COR-L47 (cell line): ENCODE measurements at places on chromosomes 5 and 9.

DNA sequence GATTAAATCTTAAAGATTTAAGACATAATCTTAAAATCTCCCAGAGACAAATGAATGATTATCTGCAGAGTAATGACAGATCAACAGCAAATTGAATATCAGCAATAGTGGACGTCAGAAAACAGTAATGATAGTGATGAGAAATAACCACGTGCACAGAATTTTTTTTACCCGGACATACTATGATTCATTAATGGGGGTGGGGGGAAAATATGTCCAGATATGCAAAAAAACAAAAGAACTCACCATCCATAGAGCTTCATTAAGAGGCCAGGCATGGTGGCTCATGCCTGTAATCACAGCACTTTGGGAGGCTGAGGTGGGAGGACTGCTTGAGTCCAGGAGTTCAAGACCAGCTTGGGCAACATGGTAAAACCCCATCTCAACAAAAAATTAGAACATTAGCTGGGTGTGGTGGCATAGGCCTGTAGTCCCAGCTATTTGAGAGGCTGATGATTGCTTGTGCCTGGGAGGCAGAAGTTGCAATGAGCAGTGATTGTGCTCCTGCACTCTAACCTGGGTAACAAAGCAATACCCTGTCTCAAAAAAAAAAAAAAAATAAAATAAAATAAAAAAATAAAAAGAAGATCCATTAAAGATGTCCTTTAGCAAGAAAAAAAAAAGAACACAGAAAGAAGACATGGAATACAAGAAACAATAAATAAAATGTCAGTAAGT, 30.9 kb upstream of the SHOC1 start:
- no peak for DNase-seq

- no peak for DNase-seq
These were observed 157.4 kb downstream of the EDIL3 start for GRCh38 chr5:84227236-84227635.

- DNase-seq, result no peak
These were observed 12.7 kb downstream of the ABLIM3 start for GRCh38 chr5:149153751-149154610.

- DNase-seq, result no peak
These were observed 181.8 kb downstream of the DTWD2 start for GRCh38 chr5:118806571-118806970.

GRCh38 chr5:111233052-111233374, 8.8 kb downstream of the CAMK4 start:
- no peak for DNase-seq

- DNase-seq, result no peak
These were observed 14.4 kb downstream of the ANKRD33B start for GRCh38 chr5:10578293-10578665.

- no peak for DNase-seq
These were observed 6.2 kb downstream of the FER start for GRCh38 chr5:108753877-108754276.

DNA sequence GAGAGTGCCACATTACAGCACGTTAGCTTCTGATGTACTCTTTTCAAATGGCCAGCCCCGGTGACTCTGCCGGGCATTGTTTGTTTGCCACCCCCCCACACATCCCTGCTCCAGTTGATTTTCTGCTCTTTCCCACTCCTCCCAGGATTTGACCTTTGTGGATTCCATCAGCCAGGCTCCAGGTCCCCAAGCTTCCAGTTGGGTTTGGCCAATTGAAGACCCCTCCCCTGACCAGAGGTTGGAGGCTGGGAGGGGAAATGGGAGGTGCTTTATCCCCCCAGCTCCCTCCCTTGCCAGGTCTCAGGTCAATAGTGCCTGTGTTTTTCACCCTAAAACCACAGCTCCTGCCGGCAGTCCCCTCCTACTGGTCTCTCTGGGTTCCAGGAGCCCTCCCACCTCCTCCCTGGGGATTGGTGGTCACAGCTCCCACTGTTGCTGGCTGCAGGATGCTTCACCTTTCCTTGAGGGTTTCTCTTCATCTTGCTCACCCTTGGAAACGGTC, 34.9 kb downstream of the IRF1 start:
- DNase-seq, result no peak

DNA sequence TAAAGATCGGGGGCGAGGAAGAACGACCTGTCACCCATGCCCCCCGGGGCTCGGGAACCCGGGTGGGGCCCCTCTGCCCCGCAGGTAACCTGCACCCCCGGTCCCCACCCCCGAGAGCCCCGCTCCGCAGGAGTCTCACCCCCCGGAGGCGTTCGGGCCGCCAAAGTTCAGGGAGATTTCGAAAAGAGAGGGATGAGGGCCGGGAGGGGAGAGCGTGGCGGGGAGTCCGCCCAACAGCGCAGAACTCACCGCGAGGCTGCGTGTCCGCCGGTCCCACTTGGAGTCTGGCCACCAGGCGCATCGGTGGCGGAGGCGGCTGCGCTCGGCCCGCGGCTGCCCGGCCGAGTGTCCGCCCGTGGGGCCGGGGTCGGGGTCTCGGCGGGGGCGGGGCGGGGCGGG, at the start of gene PHF19:
TSS of gene PHF19 (minus strand) at position 347 of the 399 bp plus-strand sequence. CDS start 2,447 bp downstream, outside the sequence.
- no peak for DNase-seq

DNA sequence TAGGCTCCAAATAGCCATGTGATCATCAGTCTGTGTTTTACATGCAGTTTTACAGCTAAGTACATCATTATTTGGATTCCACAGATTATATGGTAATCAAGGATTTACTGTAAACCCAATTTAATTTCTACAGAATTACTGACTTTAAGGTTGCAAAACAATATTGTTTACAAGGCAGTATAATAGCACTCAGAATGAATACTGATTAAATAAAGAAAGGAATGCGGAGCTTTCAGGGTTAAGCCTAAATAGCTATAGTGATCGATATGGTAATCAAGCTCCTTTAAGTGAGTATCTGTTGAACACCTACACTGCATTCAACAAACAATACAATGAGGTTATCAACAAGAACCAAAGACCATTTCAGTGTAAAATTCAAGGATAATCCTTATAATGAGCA, 64.3 kb downstream of the DMAC1 start:
- no peak for DNase-seq

DNA sequence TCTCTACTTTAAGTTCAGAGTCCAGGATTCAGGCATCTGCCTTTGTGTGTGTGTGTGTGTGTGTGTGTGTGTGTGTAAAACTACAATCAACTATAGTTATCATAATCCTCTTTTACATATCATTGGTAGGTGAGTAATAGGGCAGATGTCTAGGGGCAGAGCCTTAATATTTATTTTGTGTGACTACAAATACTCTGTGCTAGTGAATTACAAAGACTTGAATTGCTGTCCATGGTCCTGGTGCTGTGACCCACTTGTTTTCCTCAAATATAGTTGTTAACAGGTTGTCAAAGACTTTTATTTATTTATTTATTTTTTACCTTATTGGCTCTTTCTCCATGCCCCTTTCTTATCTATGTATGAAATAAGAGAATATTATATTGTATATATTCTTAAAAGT, 196.8 kb downstream of the ANXA1 start:
- no peak for DNase-seq

DNA sequence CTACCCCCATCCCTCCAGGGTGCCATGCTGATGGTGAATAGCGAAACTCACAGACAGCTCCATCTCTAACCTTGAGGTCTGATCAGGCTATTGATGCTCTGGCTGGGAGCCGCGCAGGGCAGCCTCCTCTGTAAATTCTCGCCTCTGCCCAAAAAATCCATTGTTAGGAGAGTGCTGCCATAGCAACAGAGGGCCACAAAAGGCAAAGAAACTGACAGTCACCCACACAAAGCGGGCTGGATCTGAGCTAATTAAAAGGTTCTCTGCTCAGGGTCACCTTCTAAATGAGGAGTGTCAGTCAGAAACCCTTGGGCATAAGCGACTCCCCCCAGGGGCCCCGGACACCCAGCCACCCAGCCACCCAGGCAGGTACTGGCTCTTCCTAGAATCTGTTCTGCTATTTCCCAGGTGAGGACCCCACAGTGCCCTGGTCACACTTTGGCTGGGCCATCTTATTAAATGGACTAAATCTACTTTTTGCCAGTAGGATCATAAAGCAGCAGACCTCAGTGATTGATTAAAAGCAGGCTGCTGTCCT, 126.7 kb downstream of the MED10 start:
- no peak for DNase-seq

GRCh38 chr5:127804886-127805426, 101.8 kb downstream of the CCDC192 start:
- no peak for DNase-seq

DNA sequence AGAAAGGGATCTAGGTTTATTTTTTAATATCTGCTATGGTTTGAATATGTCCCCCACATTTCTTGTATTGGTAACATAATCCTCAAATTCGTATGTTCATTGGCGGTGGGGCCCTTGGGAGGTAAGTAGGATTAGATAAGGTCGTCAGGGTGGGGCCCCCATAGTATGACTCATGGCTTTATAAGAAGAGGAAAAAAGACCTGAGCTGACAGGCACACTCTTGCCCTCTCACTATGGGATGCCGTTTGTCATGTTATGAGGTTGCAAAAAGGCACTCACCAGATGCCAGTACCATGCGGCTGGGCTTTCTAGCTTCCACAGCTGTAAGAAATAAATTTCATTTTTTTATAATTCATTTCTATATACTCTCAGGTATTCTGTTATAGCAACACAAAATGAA, 67.3 kb upstream of the SGCD start:
- DNase-seq, result no peak

- no peak for DNase-seq
These were observed 21.8 kb downstream of the MEF2C start for GRCh38 chr5:88861231-88861630.

DNA sequence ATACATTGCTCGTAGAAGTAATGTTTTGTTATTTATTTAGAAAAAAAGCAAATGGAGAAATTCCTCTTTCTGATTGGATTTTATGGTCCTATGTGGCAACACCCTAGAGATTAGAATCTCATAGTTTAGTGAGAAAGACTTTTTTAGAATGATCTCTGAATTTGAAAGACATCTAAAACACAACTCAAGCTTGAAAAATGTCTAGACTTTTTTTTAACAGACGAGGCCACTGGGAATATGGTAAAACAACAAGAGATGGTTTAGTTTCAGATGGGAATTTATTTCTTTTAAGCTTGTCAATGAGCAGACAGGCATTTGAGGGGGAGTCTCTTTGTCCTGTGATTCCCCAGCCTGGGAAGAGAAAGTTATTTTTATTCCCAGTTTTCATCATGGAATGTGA, 122.1 kb downstream of the NTRK2 start:
- DNase-seq, result no peak
